Caki2 (cell line): ENCODE measurements at places on chromosomes 2 and 18.
A peak's percentile ranks its signal among the peaks of the same experiment; 100 is the strongest.

- DNase-seq, result no peak
Measured at GRCh38 chr2:75710220-75710576, 517 bp downstream of the GCFC2 start.

DNA sequence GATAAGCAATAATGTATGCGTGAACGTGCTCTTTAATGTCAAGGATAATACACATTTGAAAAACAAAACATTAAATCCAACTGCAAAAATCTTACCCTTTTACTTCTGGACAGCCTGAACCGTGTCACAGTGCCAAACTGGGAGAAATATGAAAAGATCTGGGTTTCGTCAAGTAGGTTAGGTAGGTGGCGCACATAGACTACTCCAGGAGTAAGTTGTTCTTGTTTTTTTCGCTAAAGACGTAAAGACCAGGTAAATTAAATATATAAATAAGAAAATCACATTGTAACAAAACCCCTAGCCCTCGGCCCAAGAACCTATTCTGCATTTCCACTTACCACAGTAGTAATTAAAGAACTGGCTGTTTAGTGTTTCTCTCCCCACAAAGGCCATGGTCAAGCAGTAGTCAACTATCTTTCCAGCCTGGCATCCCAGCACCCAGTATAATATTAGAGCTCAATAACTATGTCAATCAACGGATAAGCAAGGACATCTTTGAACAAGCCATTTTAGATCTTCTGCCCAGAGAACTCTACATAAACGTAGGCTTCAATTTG is 1.1 kb downstream of the NIFK start:
- peak; percentile 48 for DNase-seq

- peak; percentile 66 for DNase-seq
Measured at GRCh38 chr2:96899413-96899741, 29.5 kb upstream of the SEMA4C start.

DNA sequence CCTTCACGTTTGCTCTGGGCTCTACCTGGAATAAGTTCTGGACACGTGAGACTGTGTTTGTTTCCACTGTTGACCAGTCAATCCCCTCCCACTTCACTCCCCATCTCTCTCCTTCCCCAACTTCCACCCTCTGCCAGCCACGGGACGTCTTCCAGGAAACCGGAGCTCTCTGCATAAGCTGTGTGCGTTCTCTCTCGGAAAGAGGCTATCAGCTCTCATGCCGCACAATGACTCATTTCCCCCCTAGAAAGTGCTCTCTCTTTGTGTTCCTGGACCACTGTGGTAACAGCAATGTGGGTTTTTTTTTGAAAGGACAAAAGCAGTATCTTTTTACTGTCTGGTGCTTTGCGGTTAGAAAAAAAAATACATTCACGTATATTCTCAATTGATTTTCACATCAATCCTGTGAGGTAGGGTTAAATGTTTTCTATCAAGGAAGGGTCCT is 10.2 kb downstream of the PROKR1 start:
- DNase-seq, result no peak

DNA sequence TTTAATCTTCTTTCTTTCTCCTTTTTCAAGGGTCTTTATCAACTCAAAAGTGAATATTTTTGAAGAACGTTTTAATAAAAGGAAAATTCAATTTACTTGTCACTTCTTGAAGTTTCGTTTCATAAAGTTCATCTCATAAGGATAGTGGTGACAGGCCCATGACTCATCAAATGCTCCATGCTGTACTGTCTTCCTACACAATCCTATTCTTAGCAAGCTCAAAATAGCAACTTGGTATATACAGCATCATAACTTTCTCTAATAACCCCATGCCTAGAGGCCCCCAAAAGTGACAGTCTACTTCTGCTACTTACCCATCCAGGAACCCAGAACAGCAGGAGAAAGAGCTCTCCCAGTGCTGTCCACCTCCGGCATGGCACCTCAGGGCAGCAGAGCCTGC is 7.7 kb downstream of the FBXO15 start:
- DNase-seq, result no peak

- no peak for DNase-seq
Measured at GRCh38 chr2:37468170-37468569, 123.7 kb downstream of the QPCT start.
